ENCODE measurements at places on chromosomes 4 and X.

DNA sequence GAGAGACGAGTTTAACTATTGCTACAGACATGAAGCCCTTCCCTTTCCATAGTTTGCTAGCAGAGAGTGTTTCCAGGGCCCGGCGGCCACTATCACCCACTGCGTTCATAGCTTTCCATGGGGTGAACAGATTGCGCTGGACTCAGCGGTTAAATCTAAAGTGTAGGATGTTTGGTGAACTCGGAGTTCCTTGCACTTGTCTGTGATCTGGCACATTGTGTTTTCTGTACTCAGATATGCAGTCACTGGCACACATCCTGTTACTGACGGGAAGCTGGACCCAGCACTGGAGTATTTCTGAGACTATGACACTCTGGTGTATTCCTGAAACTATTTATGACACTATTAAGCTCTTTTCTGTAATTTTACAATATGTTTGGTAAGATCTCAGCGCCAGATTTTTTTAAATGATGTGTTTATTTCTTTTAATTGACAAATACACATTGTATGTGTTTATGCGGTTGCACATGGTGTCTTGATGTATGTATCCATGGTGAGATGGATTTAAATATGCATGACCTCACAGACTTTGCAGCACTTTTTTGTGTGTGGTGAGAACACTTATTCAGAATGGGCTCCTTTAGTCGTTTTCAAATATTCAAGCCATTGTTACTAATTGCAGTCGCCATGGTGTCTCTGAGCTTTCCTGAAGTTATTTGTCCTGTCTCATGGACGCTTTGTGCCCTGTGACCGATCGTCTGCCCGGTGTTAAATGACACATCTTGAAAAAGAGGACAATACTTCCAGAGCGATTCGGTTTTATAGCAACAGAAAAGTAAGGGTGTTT is 14.1 kb downstream of the CD99 start:
- DNase-seq, result no peak

DNA sequence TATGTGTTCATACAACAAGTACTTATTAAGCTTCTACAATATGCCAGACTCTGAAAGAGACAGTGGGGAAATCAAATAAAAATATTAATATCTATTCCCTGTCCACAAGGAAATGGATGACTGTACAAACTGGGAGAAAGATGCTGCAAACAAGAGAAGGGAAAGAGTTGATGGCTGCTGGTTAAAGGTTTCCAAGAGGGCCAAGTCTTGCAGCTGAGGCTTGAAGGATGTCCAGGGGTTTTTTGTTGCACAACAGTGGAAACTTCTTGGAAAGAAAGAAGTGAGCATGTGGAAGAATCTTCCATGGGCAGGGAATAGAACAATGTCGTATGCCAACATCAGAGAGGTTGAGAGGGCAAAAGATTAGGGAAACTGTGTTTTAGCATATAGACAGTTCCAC is 95.8 kb downstream of the MID1 start:
- DNase-seq, result no peak

DNA sequence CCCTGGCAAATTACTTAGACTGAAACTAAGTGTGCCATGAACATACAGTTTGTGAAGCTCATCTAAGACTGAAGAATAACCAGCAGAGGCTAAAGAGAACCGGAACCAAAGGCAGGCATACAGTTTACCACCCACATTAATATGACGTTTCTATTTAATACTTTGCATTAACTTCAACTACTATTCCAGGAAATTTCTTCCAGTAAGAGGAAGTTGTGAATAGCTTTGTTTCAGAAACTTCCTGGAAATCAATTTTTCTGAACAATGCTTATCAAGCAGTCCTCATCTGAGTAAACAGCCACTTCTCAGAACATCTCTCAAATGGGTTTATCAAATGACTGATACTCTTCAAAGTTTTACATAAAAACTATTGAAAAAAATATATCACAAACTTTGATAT is 252.7 kb downstream of the OPHN1 start:
- DNase-seq, result no peak

- DNase-seq, result no peak
Measured at GRCh38 chrX:77009691-77010090, 437.5 kb upstream of the FGF16 start.

DNA sequence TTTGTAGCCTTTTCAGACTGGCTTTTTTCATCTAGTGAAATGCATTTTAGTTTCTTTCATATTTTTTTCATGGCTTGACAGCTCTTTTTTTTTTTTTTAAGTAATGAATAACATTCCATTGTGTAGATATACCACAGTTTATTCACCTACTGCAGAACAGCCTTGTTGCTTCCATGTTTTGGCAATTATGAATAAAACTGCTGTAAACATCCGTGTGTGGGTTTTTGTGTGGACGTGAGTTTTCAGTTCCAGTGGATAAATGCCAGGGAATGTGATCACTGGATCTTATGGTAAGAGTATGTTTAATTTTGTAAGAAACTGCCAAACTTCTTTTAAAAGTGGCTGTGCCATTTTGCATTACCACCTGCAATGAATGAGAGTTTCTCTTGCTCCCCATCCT is 160.8 kb downstream of the SOWAHB start:
- no peak for DNase-seq

GRCh38 chr4:26772096-26772873 is 88.4 kb upstream of the STIM2 start:
- DNase-seq, result no peak

- DNase-seq, result no peak
Measured at GRCh38 chr4:98747393-98748091, 89.1 kb upstream of the TSPAN5 start.

- DNase-seq, result no peak
Measured at GRCh38 chr4:1988327-1988724, 20.4 kb downstream of the NELFA start.

DNA sequence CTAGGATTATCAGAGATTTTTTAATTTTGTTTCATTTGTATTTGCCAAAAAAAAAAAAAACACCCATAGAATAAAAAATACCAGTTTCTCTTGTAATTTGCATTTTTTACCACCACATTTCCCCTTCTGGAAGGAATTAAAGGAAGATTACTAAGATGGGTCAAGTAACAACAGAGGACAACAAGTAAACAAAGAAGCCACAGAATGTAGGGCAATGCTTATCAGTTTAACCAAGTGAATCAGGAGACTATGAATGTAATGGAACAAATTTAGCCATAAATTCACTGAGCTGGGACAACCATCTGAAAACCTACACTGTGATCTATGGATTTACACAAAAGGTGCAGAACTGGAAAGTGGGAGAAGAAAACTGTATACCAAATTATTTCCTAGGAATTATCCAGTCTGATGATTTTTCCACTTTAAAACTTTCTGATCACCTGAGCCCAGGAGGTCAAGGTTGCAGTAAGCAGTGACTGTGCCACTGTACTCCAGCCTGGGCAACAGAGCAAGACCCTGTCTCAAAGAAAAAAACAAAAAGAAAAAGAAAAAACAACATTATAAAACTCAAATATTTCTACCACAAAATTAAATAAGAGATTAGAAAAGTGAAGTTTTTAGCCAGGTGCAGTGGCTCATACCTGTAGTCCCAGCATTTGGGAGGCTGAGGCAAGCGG is 32.4 kb downstream of the LRBA start:
- DNase-seq, result no peak

DNA sequence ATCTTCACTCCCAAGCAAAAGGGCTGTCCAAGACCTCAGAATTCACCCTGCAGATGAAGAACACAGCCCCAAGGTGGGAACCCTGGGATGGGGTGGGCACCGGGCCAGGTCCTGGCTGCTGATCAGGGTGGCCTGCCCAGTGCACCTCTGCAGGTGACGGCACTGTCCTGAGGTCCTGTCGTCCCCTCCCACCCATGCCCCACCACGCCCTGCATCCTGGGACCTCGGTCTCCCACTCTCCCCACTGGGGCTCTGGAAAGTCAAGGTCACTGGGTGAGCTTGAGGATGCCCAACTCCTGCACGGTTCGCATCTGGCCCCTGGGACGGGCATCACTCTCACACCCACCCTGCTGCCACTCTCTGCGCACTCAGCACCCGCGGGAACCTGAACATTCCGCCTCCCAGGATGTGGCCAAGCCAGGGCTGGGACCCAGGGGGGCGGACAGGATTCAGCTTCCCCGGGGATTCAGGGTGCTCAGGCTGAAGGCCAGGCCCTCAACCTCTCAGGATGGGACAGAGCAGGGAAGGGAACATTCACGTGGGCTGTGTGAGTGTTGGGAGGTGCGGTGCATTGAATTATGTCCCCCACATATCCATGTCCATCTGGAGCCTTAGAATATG is 115.9 kb downstream of the CPZ start:
- no peak for DNase-seq

DNA sequence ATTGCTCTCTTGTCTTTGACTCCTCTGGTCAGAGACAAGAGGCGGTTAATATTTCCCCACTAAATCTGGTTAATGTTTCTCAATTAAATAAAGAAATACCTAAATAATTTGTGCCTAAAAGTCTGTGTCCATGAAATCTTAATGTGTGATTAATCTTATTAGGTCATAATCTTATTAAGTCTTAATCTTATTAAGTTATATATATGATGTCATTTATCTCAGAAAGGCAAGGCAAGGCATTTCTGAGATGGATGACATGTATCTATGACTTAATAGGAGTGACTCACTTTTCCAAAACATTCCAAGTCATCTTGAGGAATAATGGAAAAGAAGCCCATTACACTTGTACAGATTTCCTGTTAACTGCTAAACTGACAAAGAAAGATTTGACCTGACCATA is 74.7 kb downstream of the TRAM1L1 start:
- DNase-seq, result no peak

Data from activated CD4-positive, alpha-beta memory T cell treated with anti-CD3 and anti-CD28 coated beads, Interleukin-2, amount 10 ng/mL, durations not matched to agents 7 days and 5 days (primary cell).